ENCODE measurements at places on chromosomes 3 and 15.
A peak's percentile ranks its signal among the peaks of the same experiment; 100 is the strongest.

GRCh38 chr15:52485290-52485689, 43.4 kb downstream of the MYO5A start:
- no peak for DNase-seq

GRCh38 chr15:88401251-88401995, 65.8 kb downstream of the MRPL46 start:
- DNase-seq, result no peak

- no peak for DNase-seq
Measured at GRCh38 chr15:81346611-81347010, 22.7 kb upstream of the STARD5 start.

GRCh38 chr3:113495035-113495434, 19.9 kb downstream of the SPICE1 start:
- DNase-seq, result peak; percentile 71

GRCh38 chr15:90436952-90437351, 48.9 kb downstream of the IQGAP1 start:
- DNase-seq, result peak; percentile 35

DNA sequence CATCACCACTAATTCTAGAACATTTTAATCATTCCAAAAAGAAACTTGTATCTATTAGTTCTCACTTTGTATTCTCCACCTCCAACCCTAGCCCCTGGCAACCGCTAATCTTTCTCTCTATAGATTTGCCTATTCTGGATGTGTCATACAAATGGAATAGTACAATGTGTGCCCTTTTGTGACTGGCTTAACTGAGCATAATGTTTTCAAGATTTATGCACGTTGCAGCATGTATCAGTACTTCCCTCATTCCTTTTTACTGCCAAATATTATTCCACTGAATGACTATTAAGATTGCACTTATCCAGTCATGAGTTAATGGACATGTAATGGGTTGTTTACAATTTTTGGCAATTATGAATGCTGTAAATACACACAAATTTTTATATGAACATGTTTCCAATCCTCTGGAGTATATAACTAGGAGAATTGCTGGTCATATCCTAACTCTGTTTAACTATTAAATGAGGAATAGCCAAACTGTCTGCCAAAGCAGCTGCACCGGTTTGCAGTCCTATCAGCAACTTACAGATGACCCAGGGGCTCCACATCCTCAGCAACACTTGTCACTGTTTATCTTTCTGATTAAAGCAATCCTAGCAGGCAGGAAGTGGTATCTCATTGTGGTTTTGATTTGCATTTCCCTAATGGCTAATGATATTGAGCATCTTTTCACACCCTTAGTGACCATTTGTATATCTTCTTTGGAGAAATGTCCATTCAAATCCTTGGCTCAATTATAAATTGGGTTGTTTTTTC, 42.9 kb downstream of the DCUN1D1 start:
- DNase-seq, result peak; percentile 93

DNA sequence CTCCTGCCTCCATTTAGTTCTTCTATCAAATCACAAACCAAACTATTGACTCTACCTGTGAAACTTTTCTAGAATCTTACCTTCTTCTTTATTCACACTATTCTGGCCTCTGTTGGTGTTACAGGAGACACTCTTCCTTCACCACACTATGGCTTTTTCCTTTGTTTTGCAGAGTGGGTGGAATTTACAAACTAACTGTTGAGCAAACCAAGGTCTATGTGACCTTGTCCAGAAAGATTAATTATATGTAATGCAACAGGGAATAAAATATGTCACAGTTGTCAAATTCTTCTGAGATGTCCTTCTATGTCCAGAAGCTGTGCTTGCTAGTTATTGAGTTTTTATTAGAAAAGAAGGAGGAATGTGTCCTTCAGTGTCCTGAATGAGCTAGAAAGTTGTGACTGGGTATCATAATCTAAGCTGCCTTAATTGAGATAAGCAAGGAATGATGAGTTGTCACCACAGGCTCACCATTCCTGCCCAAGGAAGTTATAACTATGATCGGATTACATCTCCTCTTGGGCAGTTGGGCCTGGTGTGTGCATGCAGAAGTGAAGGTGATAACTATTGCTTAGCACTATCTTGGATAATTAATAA, 21.7 kb downstream of the ARL14 start:
- DNase-seq, result no peak

DNA sequence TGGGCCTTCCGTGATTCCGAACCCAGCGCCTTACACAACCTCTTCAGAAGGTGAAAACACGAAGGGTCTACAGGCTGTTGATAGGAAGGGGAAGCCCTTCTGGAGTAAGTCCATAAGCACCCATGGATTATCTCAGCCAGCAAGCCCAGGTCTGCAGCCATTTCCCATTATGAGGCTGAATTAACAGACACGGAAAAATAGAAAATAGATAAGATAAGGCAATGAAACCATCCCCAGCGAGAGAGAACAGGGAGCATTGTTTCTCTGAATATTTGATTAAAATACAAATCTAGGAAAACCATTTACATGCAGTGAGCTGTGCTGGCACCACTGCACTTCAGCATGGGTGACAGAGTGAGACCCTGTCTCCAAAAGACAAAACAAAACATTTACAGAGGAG, 16.2 kb upstream of the CERS3 start:
- DNase-seq, result no peak

GRCh38 chr15:61256231-61256630, 27.1 kb upstream of the RORA start:
- no peak for DNase-seq

GRCh38 chr3:34504775-34505174, 706.3 kb downstream of the PDCD6IP start:
- DNase-seq, result no peak

- DNase-seq, result peak; percentile 54
Measured at GRCh38 chr15:52783191-52783829, 6.8 kb downstream of the ONECUT1 start.

DNA sequence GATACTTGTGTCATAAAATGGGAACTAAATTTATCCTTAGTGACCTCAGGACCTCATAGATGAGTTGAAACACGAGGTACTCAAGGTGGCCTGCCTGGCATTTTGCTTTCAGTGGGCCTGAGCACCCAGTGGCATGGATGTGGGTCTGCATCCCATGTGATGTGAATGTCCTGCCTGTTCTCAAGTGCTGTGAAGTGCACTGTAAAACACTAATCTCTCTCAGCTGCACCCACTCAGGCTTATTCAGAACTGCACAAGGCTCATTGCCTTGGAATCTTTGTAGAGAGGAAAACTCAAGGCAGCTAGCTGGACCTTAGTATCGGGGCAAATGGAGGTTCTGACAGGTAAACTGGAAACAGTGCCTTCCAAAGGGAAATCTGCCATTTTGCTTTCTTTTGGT, 767.0 kb downstream of the TUSC7 start:
- no peak for DNase-seq

- DNase-seq, result no peak
Measured at GRCh38 chr15:64166102-64166890, 3.5 kb upstream of the PPIB start.

DNA sequence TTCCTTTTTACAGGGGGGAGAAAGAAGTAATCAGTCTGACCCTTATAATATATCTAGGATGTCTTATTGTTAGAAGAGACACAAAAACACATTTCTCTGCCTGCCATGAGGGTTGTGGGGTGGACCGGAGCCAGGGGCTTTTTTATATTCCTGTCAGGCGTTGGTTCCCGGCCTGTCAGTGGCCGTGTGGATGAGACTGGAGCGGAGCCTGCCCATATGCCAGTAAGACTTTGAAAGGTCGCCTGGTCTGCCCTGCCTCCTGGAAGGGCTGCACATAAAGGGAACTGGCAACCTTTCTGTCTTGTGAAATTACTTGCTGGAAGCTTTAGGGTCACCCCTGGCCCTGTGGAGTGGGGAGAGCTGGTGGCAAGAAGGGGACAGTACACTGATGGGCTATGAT, 34.7 kb downstream of the MAP3K13 start:
- DNase-seq, result no peak

- DNase-seq, result no peak
Measured at GRCh38 chr3:97009427-97010019, 195.1 kb downstream of the EPHA6 start.

GRCh38 chr15:80026310-80026709, 33.2 kb upstream of the ZFAND6 start:
- DNase-seq, result no peak

GRCh38 chr3:118641608-118642007, 393.0 kb downstream of the IGSF11 start:
- peak; percentile 2 for DNase-seq

GRCh38 chr3:183895774-183896173, 11.1 kb upstream of the PARL start:
- no peak for DNase-seq

DNA sequence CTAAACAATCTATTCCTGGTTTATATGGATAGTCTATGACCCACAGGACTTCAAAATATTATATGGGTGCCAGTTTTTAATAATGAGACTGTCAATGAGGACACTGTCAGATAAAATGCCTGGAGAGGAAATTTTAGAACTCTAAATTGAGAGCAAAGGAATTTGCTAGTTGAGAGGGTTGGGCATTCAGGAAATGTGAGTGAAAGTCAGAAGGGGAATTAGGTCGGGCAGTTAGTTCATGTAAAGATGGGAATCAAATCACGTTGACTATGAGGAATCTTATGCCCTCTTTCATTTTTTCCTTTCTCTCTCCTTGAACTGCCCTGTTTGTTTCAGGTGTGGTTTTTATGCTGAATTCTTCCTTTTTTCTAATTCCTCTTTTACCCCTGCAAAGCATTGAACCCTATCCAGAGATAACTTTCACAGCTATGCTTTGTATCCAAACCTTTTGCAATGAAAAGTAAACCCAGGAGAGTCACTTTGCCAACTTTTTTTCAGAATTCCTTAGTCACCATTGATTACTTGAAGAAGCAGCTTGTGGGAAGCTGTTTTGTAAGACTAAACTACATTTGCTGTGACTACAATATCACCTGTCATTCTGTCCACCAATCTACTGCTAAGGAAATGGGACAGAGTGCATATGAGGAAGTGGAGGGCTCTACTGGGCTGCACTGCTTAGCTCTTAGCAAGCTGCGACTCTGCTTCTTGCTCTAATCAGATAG, 27.8 kb downstream of the CHP1 start:
- peak; percentile 80 for DNase-seq

DNA sequence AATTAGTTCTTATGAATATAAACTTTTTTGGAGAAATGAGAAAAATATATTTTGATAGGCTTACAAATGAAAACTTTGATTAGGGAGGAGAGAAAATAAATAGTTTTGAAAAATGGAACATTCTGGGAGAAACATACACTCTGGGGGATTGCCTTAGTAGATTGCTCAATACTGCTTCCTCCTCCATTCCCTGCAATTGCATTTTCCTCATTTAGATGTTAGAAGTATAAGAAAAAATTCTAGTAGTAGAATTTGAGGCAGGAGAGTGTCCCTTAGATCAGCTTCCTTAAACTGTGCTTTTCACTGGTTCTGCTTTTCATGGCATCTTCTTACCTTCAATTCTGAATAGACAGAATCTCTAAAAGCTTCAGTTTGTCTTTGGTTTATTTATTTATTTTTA, 46.2 kb upstream of the CTDSPL2 start:
- DNase-seq, result no peak

DNA sequence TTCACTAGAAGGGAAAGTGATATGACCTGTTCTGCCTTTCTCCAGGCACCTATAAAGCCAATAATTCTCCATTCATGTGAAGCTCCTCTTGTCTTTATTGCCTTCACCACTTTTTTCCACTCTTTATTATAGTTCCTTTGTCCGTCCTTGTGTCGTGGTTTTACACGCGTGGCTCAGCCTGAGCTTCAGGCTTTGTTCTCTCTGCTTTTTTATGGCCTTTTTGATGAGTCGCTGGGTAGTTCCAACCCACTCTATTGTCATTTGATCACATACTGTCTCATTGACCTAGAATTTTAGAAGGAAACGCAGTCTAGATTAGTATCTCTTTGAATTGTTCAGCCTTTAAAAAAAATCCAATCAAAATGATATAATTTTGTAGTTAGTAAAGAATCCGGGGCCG, 403.2 kb downstream of the PTPRG start:
- no peak for DNase-seq

GRCh38 chr3:111385971-111386495, 156.0 kb upstream of the CD96 start:
- peak; percentile 9 for DNase-seq

DNA sequence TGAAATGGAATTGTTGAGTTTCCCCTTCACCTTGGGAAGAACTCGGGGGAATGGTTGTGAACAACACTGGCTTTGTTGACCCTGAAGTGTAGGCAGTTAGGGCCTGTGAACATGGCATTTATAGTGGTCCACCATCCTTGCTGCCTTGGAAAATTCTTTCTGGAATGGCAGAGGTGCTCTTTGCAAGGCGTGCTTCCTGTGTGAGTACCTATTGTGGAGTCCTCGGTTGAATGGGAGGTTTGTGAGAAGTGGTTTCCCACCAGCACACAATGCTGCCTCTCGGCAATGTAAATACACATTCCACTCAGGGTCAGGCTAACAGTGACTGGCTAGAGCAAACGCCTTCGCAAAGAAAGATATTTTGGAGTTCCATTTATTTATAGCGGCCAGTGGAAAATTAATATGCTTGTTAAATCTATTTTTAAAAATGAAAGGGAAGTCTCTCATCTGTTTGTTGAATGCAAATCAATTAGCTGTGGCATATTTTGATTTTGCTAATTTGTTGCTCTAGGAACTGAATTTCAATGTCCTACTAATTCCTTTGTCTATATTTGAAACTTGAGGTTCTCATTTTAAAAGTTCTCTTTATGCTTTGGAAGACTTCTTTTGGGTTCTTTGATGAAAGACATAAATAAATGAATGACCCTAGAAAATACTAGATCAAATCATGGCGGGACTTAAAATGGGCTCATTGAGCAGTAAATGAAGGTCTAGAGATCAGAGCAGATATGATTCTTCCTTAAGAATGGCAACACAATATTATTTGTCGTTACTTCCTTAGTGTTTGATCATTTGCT, 59.5 kb downstream of the FNDC3B start:
- DNase-seq, result no peak

GRCh38 chr3:15268033-15268631, 62.1 kb downstream of the CAPN7 start:
- peak; percentile 96 for DNase-seq

DNA sequence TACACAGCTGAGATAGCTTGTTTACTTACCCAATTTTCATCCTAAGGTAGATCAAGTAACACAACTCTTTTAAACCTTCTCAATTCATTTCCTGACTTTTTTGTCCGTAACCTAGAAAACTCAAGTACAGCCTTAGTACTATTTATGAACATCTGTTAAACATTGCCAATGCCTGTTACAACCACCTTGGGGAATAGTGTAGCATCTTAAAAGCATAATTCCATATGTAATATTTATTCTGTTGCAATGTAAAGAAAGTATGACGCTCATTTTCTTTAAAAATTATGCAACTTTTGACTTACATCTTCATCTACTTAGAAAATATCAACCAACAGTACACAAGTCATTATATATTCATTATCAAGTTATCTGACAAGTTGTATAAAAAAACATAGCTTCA, 54.6 kb downstream of the SUCLG2 start:
- no peak for DNase-seq

- no peak for DNase-seq
Measured at GRCh38 chr3:12963231-12963896, 109.9 kb downstream of the IQSEC1 start.

GRCh38 chr3:57792198-57792597, 36.1 kb downstream of the SLMAP start:
- DNase-seq, result no peak

Data from hematopoietic multipotent progenitor cell treated with erythropoietin and hydrocortisone succinate and interleukin-3 and kit ligand, for 4 days (in vitro differentiated cells).